Activated CD4-positive, alpha-beta T cell treated with anti-CD3 and anti-CD28 coated beads, Interleukin-2, amount 50 U/mL, for 48 hours (primary cell): ENCODE measurements at places on chromosomes 3 and 15.

- DNase-seq = no peak
Observed at GRCh38 chr15:89107984-89108383, 19.7 kb downstream of the ABHD2 start.

GRCh38 chr15:79562899-79563298 is 130.8 kb downstream of the MINAR1 start:
- DNase-seq = no peak

DNA sequence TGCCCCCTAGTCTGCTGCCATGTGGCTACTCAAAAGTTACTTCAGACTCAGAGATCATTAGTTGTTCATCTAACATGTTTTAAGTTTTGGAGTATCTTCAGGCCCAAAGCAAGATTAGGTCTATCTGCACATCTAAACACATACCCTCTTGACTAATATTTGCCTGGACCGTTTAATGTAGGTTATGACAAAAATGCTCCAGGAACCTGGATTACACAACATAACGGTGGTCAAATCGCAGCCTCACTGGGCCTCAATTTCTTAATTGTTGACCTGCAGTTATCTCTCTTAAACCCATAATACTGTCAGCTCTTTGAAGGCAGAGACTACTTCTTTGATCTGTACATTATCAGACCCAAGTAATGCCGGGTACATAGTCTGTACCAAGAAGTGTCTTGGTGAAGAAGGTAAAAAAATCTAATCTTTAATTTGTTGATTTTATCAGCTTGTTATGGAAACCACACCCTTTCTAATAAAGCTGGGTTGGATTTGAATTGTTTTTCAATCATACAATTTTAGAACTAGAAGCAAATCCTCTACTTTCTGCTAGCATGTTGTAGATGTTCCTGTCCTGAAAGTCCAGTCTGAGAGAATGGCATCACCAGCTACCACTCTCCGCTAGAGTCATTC is 3.6 kb downstream of the SNRK start:
- no peak for DNase-seq

- no peak for DNase-seq
Observed at GRCh38 chr3:161647936-161648470, 151.4 kb downstream of the OTOL1 start.

- DNase-seq = no peak
Observed at GRCh38 chr3:69691860-69692259, 47.4 kb upstream of the MITF start.

- no peak for DNase-seq
Observed at GRCh38 chr3:148187296-148187695, 510.4 kb upstream of the AGTR1 start.

DNA sequence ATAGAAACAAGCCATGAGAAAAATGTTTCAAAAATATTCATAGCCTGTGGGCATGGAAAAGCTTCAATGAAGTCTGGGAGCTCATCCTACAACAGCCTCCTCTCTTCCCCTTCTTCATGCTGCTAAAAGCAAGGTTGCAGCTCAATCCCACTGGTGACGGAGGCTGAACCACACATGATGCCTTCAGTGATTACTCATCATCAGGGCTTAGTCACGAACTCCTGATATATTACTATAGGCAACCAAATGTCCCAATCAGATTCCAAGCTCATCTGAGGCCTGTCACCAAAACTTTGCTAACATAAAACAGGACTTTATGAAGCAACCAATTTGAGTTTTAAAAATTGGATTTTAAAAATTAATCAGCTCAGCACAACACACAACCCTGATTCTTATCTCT is 24.0 kb upstream of the SLC24A5 start:
- no peak for DNase-seq
